Small intestine (tissue), 16 donors: ENCODE measurements at places on chromosomes 16 and 17.

DNA sequence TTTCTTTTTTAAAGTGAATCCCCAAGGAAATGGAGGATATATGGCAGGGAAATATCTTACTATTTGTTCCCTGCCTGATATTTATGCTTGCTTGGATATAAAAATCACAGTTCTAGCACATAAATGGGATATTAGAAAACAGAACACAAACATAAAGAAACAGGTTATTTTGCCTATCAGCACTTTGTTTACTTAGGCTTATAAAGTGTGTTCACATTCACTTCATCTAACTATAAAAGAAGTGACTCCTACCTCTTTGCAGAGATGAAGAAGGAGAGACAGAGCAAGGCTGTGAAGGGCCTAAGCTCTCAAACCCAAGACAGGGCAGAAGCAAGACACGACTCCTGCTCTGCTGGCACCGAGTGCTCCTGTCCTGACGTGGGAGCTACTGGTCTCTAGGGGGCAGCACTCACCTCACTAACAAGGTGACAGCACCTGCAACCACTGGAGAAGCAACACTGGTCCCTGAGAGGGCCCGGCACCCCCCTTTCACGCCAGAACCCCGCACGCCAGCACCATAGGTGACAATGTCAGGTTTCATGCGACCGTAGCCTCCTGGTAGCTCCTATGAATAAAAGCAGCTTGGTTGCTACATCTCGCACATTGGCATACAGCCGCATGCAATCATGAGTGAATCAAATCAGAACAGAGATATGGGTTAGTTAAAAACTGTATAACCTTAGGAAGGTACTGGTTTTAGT, 32.0 kb downstream of the MBTPS1 start:
- peak; percentile 74 for DNase-seq

- no peak for DNase-seq
Measured at GRCh38 chr17:55441544-55441943, 19.9 kb upstream of the MMD start.

DNA sequence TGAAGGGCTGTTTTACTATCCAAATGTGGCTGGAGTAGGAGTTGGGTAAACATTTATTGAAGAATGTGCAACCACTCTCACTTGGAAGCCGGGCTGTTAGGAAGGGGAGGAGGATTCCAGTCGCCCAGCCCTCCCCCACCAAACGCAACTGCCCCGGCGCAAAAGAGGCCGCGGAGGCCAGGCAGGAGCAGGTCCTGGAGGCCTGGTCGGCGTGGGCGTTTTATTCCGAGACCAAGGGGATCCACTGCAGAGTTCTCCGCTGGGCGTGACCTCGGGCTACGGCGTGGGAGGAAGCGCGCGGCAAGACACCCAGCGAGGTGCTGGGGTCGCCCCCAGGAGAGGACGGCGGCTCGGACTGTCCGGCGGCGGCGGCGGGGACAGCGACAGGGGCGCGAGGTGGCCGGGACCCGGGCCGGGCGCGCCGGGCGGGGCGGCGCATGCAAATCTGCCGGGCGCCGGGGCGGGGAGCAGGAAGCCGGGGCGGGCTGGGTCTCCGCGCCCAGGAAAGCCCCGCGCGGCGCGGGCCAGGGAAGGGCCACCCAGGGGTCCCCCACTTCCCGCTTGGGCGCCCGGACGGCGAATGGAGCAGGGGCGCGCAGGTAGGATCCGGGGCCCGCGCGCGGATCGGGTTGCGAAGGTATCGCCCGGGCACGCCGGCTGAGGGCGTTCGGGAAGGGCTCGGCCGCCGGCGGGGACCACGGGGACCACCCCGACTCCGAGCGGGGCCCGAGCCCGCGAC, at the start of gene IL4R:
Gene IL4R, plus strand, starts transcription at position 553 of the 739 bp plus-strand sequence. CDS start 26,230 bp downstream, outside the sequence.
- peak; percentile 88 for DNase-seq

DNA sequence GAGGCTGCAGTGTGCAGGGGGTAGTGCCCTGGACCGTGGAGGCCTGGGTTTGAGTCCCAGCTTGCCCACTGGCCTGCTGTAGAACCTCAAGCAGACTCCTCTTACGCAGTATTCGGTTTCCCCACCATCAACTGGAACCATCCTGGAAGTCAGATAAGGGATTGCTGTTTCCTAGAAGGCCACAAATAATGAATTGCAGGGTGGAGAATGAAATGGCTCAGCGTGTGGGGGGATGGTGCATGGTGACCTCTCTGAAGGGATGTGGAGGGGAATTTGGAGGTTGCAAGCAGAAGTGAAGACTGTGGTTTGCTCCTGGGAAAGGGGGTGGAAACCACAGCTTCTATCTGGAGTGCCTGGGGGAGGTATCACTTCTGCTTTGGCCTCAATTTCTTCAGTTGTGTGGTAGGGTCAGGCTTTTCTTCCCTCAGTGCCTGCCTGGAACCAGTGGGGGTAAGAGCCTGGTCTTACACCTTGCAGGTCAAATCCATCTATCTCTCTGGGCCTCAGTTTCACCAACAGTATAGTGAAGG, 1.7 kb downstream of the ADGRG5 start:
- DNase-seq, result no peak
